ENCODE measurements at places on chromosomes 3 and 15. TPM values are rescaled to one million over a fixed set of nuclear protein-coding genes. Genes with fewer than 3 reads are reported as not detected.

GRCh38 chr15:44081026-44082013 is 113.8 kb downstream of the FRMD5 start:
- no peak for DNase-seq

GRCh38 chr15:34813446-34814190 is 18.3 kb upstream of the ACTC1 start:
- DNase-seq, result no peak

- DNase-seq, result peak; percentile 90
These were observed 27.6 kb downstream of the RFT1 start for GRCh38 chr3:53102601-53103147.

DNA sequence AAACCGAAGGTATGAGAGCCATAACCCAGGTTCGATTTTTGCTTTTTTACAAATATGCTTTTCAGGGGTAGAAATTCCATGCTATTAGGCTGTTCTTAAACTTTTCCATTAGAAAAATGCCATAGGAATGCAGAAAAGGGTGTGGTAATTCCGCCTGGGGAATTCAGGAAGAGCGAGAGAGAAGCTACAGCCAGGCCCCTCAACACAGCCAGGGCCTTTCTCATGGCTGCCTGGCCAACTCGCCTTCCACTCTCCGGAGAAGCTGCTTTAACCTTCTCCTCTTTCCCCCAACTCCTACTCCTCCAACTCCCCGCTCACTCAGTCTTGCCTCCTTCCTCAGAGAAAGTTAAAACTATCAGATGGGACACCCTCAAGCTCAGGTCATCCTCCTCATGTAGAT is 9.1 kb upstream of the TICRR start:
- no peak for DNase-seq

The PRTG gene
- total RNA-seq, result not detected

The KNG1 gene
- total RNA-seq, result not detected

DNA sequence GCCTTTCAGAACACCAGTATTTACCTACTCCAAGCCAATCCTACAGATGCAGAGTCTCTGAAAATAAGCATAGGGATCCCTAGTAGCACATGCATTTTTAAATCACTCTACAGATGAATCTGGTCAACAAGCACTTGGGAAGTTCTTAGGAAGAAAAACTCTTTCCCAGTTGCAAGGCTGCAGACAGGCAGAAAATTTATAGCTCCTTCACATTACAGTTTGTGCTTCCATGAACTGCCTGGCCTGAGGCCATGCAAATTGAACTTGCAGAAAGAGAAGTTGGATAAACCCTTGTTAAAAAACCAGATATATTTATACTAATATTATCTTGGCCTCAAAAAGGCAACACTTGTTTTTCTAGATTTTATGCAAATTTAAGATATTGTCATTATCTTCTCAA is 256.9 kb downstream of the EPHA3 start:
- DNase-seq, result no peak

DNA sequence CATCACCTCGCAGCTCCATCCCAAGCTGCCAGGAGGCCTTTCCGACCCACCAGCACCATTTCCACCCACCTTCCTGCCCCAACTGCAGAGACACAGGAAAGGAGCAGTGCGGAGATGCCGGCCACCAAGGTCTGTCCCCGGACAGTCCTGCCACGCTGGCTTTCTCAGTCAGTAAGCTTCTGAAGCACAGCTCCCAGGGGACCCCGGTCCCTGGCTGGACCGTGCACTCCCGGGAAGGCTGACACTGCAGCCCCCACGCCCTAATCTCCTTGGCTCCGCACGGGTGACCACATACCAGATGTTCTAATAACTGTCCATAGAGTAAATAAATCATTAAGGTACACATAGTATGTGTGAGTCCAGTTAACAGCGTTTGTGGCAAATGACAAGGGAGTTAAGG is 73.5 kb downstream of the VGLL4 start:
- no peak for DNase-seq

The RBP2 gene
- not detected for total RNA-seq

- no peak for DNase-seq
These were observed 8.9 kb downstream of the ADCY5 start for GRCh38 chr3:123439806-123440580.

- DNase-seq, result no peak
These were observed 161.0 kb upstream of the CGNL1 start for GRCh38 chr15:57215326-57215725.

The MYH15 gene
- total RNA-seq, result not detected

DNA sequence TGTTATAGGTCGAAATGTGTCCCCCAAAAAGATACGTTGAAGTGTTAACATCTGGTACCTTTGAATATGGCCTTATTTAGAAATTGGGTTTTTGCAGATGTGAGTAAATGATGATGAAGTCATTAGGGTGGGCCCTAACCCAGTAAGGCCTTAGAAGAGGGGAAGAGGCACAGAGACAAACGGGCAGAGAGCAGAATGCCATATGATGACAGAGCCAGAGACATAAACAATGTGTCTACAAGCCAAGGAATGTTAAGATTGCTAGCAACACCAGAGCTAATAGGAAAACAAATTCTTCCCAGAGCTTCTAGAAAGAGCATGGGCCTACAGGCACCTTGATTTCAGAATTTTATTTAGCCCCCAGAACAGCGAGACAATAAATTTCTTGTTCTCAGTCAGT is 693.1 kb upstream of the NECTIN3 start:
- DNase-seq, result no peak

- peak; percentile 58 for DNase-seq
These were observed 16.9 kb downstream of the TGFBR2 start for GRCh38 chr3:30623351-30623750.

The JMJD7 gene
- 20.1 TPM for total RNA-seq

GRCh38 chr15:51982770-51983103 is 11.2 kb upstream of the LEO1 start:
- no peak for DNase-seq

GRCh38 chr3:194091141-194091540 is 44.8 kb upstream of the HES1 start:
- no peak for DNase-seq

DNA sequence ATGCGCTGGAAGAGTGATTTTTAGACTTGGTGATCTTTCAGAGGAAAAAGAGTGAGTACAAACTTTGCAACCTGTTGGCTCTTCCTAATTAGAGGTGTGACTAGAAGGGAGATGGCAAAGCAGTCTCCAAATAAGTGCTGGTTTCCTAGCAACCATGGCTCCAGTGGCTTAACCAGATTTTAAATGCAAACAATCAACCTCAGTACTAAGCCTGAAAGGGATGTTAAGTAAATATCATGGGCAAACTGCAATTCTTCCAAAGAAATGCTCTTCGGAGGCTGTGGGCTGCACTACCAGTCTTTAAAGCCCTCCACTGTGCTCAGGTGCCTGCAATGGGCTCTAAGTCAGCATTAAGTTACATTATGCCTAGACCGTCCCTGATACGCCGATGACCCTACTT is 678.1 kb upstream of the CCDC54 start:
- DNase-seq, result no peak

All from activated CD4-positive, alpha-beta T cell treated with anti-CD3 and anti-CD28 coated beads, Interleukin-2, amount 10 ng/mL, durations not matched to agents 24 days and 14 days (primary cell).